ENCODE measurements at places on chromosomes 16 and 17.

- H3K4me3 ChIP-seq = no peak overlapping the region
- H3K27ac ChIP-seq = no peak overlapping the region
- no peak for DNase-seq
Observed at GRCh38 chr17:9146064-9146463, 124.8 kb downstream of the NTN1 start.

DNA sequence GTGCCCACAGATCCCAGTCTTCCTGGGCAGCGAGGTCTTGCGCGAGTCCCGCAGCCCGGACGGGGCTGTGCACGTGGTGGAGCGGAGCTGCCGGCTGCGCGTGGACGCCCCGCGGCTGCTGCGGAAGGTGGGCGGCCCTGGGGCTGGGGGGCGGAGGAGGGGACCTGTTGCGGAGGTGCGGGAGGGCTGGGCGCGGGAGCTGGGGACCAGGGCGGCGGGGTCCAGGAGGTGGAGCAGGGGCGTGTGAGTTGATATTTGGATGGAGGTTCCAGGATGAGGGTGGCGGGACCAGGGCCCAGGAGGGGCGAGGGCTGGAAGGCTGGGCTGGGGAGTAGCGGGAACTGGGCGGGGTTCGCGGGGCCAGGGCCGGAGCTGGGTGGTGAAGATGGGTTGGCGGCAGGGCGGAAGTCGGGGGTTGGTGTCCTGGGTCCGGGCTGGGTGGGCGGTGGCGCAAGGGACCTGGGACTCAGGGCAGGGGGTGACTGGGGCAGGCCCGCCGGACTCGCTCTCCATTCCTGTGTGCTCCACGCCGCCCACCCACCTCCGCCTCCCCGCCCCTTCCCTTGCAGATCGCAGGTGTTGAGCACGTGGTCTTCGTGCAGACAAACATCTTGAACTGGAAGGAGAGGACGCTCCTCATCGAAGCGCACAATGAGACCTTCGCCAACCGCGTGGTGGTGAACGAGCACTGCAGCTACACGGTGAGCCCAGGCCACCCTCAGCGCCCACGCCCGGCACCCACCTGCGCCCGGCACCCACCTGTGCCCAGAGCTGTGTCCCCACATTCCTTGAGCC lies 29.6 kb downstream of the SEC14L5 start:
- H3K27ac ChIP-seq = no peak overlapping the region
- DNase-seq = peak; percentile 13
- H3K27me3 ChIP-seq = no peaks in the 10 kb centered on the region
- no peaks in the 10 kb centered on the region for H3K4me1 ChIP-seq
- no peaks in the 10 kb centered on the region for H3K36me3 ChIP-seq
- H3K4me3 ChIP-seq = peak overlapping the region; percentile 32

DNA sequence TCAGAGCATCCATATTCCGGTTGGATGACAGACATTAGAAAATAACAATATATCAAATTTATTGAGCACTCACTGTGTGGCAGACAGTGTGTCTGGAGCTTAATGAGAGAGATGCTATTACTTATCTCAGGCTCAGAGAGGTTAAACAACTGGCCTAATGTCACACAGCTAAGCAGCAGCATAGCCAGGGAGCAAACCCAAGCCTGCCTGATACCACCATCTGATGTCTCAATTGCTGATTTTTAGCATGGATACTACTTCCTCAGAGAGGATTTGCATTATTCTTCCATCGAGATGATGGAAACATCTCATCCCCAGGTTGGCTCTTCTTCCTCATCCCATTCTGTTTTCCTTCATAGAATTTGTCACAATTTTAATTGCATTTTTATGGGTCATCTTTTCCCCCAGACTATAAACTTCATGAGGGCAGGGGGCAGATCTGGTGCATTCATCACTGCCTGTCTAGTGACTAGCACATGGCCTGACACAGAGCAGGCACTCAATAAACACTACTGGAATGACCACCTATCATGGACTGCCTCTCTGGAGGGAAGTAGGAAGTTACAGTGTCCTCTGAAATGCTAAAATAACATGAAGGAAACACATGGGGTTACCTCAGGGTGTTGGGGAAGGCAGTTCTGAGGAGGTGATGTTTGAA lies 344.8 kb upstream of the CCL2 start:
- no peaks in the 10 kb centered on the region for H3K4me1 ChIP-seq
- no peaks in the 10 kb centered on the region for H3K36me3 ChIP-seq
- DNase-seq = no peak
- no peak overlapping the region for H3K27ac ChIP-seq
- H3K4me3 ChIP-seq = no peak overlapping the region

GRCh38 chr16:4749700-4750257 lies 15.4 kb downstream of the DNAAF8 start:
- no peak overlapping the region for H3K27ac ChIP-seq
- no peaks in the 10 kb centered on the region for H3K27me3 ChIP-seq
- H3K4me3 ChIP-seq = no peak overlapping the region
- no peaks in the 10 kb centered on the region for H3K36me3 ChIP-seq

DNA sequence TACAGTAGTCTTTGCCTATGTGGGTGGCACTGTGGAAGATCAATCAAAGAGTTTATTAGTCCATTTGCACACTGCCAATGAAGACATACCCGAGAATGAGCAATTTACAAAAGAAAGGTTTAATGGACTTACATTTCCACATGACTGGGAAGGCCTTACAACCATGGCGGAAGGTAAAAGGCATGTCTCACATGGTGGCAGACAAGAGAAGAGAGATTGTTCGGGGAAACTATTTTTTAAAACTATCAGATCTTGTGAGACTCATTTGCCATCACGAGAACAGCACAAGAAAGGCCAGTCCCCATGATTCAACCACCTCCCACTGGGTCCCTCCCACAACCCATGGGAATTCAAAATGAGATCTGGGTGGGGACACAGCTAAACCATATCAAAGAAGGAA lies 432.1 kb downstream of the ZFHX3 start:
- H3K27ac ChIP-seq = no peak overlapping the region
- no peaks in the 10 kb centered on the region for H3K27me3 ChIP-seq
- H3K4me3 ChIP-seq = no peak overlapping the region
- DNase-seq = no peak
- H3K36me3 ChIP-seq = no peaks in the 10 kb centered on the region

DNA sequence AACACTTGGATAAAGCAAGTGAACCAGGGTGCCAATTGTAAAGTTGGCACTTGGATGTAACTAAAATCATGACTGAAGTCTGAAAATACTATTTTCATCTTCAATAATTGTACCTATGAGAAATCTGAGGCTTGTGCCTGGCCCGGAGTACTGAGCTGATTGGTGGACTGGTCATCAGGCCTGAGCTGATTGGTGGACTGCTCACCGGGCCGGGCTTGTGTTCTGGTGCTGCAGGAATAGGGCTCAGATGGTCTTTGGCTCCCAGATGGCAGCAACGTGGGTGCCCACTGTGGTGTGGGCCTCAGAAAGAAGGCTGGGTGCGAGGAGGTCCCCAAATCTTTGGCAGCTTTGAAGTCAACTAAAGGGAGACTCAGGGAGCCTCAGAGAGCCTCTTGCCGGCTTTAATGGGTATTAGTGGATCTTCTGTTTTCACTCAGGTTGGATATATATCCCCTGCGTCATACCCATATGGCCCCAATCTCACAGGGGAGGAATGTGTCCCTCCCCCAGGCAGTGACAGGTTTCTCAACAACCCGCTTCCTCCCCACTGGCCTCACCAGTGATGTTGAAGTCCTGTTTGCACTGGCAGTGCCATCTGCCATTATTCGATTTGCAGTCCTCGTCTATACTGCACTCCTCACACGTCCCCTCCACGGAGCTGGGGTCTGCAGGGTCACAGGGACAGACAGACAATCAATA lies 4.7 kb downstream of the UMOD start:
- no peak overlapping the region for H3K4me3 ChIP-seq
- no peaks in the 10 kb centered on the region for H3K4me1 ChIP-seq
- H3K27me3 ChIP-seq = no peaks in the 10 kb centered on the region
- no peaks in the 10 kb centered on the region for H3K36me3 ChIP-seq
- no peak for DNase-seq
- H3K27ac ChIP-seq = no peak overlapping the region

DNA sequence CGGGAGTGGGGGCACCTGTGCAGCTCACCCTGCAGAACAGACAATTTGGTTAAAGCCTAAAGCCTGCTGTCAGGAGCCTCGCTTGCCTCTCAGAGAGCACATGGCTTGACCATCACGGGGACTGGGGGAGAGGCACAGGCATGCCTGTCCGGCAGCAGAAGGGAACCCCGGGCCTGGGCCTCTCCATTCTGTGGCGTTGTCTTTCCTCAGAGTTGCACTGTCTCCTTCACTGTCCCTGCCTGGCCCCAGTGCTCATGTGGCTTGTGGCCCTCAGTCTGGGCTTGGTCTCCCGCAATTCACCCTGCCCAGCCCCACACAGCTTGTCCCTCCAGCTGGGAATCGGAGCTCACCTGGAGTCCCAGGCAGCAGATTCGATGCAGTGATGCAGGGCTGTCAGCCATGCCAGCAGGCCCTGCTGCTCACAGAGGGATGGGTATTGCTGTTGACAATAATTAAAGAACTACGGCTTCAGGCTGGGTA lies 189.9 kb downstream of the SEC14L1 start:
- no peak overlapping the region for H3K4me3 ChIP-seq
- no peaks in the 10 kb centered on the region for H3K36me3 ChIP-seq
- peak overlapping the region; percentile 56 for H3K27ac ChIP-seq
- H3K27me3 ChIP-seq = no peaks in the 10 kb centered on the region

- no peak for DNase-seq
- H3K4me3 ChIP-seq = no peak overlapping the region
- no peaks in the 10 kb centered on the region for H3K36me3 ChIP-seq
- no peaks in the 10 kb centered on the region for H3K4me1 ChIP-seq
- no peaks in the 10 kb centered on the region for H3K27me3 ChIP-seq
Observed at GRCh38 chr16:8099586-8099985, 490.7 kb downstream of the TMEM114 start.

GRCh38 chr17:81066072-81066471 lies 31.1 kb downstream of the BAIAP2 start:
- no peaks in the 10 kb centered on the region for H3K27me3 ChIP-seq
- H3K36me3 ChIP-seq = no peaks in the 10 kb centered on the region
- no peak overlapping the region for H3K4me3 ChIP-seq

DNA sequence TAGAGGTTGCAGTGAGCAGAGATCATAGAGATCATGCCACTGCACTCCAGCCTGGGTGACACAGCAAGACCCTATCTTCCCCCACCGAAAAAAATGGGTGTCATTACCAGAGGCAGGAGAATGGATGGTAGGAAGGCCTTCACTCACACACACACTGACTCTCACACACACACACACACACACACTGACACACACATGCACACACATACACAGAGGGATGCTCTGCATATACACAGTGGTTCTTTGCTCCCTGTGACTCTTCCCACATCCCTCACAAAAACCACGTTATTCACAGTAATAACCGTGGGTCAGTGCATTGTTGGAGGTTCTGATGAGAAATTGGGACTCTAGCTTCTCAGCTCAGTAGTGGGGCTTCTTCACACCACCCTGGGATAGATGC lies 300.2 kb upstream of the N4BP1 start:
- no peak overlapping the region for H3K4me3 ChIP-seq
- H3K27me3 ChIP-seq = no peaks in the 10 kb centered on the region
- no peak for DNase-seq
- peaks cover under 1% of the 10 kb centered on the region for H3K4me1 ChIP-seq

- peaks cover 3% of the 10 kb centered on the region for H3K36me3 ChIP-seq
- no peak for DNase-seq
- peak overlapping the region; percentile 39 for H3K27ac ChIP-seq
- no peaks in the 10 kb centered on the region for H3K27me3 ChIP-seq
- no peaks in the 10 kb centered on the region for H3K4me1 ChIP-seq
- no peak overlapping the region for H3K4me3 ChIP-seq
Observed at GRCh38 chr16:89729863-89730593, 8.7 kb downstream of the ZNF276 start.

GRCh38 chr17:80286638-80286960 lies 25.9 kb downstream of the RNF213 start:
- no peaks in the 10 kb centered on the region for H3K27me3 ChIP-seq
- H3K27ac ChIP-seq = no peak overlapping the region
- H3K36me3 ChIP-seq = peaks cover under 1% of the 10 kb centered on the region
- no peak overlapping the region for H3K4me3 ChIP-seq
- no peak for DNase-seq

- DNase-seq = peak; percentile 49
- H3K36me3 ChIP-seq = peaks cover 1% of the 10 kb centered on the region
- H3K27me3 ChIP-seq = no peaks in the 10 kb centered on the region
Observed at GRCh38 chr17:75642182-75642783, 9.0 kb downstream of the SMIM5 start.

GRCh38 chr16:49725651-49726050 lies 130.3 kb downstream of the ZNF423 start:
- no peaks in the 10 kb centered on the region for H3K4me1 ChIP-seq
- H3K27me3 ChIP-seq = peaks cover 2% of the 10 kb centered on the region
- H3K4me3 ChIP-seq = no peak overlapping the region
- no peak overlapping the region for H3K27ac ChIP-seq

Measured in Caco-2 (cell line).